ENCODE measurements at places on chromosomes 7 and 10.

DNA sequence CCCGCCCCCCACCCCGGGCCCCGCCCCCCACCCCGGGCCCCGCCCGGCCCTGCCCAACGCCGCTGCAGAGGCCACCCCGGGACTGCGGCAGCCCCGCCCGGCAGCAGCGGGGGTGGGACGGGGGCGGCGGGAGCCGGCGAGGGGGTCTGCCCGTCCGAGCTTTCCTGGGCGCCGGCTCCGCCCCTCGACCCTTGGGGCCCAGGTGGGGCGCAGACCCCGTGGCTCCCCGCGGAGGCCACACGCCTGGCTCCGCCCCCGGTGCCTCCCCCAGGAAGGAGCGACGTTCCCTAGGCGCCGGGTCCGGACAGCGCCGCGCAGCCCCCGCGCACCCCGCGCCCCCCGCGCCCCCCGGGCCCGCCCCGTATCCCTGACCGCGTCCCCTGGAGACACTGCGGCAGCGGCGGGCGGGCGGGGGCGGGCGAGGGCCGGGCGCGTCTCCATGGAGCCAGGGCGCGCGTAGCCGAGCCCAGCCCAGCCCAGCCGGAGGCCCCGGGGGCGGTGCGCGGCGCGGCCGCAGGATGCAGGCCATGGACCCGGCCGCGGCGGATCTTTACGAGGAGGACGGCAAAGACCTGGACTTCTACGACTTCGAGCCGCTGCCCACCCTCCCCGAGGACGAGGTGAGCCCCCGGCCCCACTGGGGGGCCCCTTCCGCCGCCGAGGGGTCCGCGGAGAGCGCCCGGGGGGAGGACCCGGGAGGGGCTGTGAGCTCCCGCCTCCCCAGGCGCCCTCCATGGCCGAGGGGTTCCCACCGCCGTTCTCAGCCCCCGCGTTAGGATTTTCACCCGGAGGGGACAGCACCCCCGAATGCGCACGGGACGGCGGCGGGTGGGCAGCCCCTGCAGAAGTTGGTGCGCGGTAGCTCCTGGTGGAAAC is at the start of gene KNDC1:
TSS of gene KNDC1 (plus strand) at position 270 of the 876 bp plus-strand sequence. CDS start at position 519, 249 bp downstream.
- DNase-seq = no peak

- DNase-seq = no peak
These were observed 36.4 kb upstream of the FERD3L start for GRCh38 chr7:19181634-19182033.

DNA sequence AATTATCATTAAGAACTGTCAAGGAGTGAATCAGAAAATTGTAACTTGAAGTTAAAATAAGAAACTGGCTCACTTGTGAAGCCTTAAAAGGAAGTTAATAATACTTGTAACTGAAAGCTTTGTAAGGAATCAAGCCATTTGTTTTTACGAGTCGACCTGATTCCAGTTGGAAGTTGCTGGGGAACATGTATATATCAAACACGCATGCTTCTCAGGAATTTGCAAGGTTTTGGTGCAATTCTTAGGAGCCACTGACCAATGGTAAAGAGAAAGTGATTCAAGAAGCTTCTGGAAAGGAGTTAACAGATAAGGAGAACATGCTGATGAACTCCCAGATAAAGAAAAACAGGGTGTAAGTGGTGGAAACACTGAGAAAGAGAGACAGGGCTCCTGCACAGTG is 56.4 kb downstream of the ETV1 start:
- DNase-seq = peak; percentile 32

DNA sequence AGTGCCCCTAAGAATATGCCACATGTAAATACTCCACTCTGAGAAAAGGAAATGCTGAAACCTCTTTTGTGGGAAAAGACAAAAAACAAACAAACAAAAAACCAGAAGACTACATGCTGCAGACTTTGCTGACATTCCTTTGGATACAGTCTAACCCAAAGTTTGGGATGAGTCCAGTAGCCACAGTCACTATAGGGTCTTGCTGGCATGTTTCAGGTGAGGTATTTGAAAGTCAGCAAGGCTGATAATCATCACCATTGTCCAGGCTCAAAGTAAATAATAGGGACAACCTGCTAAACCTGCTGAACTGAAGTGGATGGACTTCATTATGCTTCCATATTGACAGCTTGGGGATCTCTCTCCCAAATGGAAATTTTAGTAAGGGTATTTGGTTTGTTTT is 1087.0 kb upstream of the LRRTM3 start:
- DNase-seq = no peak

GRCh38 chr10:127921075-127921752 is 14.3 kb downstream of the PTPRE start:
- DNase-seq = no peak

- DNase-seq = peak; percentile 58
These were observed 732 bp downstream of the FAM53B start for GRCh38 chr10:124743191-124744101.

GRCh38 chr10:96863922-96864543 is 31.9 kb downstream of the LCOR start:
- peak; percentile 57 for DNase-seq

DNA sequence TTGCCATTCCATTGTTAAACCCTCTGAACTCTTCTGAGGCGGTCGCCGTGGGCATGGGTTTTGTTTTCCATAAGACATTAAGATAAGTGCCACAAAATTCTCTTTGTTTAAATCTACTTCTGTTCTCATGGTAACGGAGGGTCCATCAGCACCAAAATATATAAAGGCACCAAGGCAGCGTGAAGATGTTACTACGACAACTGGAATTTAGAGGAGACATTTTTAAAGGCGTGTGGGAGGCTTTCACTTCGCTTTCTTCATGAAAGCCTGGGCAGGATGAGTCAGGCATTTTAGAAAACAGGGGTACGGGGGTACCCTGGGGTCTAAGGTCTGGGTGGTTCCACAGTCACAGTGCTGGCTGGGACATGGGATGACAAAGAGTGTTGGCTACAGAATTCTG is 34.0 kb downstream of the SMKR1 start:
- no peak for DNase-seq

GRCh38 chr7:100684534-100685042 is 9.5 kb downstream of the GIGYF1 start:
- no peak for DNase-seq

GRCh38 chr7:28068811-28069216 is 111.8 kb downstream of the JAZF1 start:
- DNase-seq = peak; percentile 82

DNA sequence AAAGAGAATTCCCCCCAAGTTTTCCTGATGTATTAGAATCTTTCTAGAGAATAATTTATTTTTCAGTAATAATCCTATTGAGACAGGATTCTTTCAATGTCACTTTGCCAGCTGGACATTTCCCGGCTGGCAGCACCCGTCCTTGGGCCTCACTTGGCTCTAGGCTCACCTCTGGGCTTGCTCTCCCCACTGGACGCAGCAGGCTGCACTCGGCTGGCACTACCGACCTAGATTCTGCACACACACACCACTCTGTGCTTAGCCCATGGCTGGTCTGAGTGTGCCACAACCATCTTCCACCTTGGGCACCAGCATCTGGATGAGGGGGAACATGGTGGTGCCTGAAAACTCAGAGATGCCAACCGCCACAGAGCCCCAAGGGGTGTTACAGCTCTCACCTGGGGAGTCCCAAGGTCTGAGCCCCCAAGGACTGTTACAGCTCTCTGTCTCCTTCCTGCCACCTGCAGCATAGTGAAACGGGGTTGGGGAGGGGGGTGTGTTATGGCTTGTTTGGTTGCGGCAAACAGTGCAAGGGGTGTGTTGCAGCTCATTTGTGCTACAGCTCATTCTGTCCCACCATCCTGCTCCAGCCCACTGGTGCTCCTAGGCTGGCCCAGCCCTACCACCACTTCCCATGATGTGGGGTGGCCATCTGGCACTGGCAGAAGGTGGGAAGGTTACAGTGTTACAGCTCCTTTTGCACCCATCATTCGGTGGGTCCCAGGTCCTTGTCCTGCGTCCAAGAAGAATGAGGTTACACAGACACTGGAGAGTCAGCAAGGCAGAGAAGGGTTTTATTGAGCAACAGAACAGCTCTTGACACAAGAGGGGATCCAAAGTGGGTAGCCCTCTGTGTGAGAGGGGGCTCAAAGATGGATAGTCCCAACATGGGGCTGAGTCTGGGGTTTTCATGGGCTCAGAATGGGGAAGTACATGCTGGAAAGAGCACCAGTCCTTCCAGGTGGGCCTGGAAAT is 2.1 kb downstream of the GALNTL5 start:
- no peak for DNase-seq

- no peak for DNase-seq
These were observed 2.4 kb upstream of the COBL start for GRCh38 chr7:51318886-51319579.

DNA sequence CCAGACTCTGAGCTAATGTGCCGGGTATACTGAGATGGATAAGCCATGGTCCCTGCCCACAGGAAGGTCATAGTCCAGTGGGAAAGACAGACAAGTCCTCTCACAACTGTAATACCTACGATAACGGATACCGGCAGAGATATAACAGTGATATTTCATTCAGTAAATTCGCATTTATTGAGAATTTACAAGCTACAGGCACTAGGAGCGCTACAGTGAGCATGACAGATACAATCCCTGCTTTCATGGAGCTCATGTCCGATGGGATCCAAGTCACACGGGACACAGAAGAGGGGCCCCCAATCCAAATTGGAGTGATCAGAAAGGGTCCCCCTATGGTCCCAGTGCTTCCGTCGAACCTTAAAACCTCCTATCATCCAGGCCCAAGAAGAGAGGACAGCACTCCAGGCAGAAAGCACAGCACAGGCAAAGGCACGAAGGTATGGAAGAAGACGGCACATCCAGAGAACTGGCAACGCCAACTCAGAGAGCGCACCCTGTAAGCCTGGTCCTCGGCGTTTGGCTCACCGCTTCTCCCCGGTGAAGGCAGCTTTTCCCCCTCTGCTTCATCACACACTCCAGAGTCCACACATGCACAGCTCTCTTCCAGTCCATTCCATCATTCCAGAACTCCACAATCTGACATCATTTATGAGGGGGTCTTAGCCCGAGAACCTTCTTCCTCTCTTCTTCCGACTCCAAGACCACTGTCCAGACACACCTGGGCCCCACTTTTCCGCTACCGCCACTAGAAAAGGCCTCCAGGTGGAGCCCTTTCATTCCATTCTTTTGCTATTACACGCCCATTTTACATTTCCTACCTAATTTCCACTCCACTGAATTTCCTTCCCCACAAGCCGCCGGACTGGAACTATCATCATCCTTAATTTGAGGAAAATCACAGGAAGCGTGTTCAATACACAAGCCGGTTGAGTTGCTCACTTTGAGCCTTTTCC is 47.8 kb upstream of the NKX2-3 start:
- no peak for DNase-seq

- no peak for DNase-seq
These were observed 1.3 kb upstream of the PTPRN2 start for GRCh38 chr7:158588878-158589442.

DNA sequence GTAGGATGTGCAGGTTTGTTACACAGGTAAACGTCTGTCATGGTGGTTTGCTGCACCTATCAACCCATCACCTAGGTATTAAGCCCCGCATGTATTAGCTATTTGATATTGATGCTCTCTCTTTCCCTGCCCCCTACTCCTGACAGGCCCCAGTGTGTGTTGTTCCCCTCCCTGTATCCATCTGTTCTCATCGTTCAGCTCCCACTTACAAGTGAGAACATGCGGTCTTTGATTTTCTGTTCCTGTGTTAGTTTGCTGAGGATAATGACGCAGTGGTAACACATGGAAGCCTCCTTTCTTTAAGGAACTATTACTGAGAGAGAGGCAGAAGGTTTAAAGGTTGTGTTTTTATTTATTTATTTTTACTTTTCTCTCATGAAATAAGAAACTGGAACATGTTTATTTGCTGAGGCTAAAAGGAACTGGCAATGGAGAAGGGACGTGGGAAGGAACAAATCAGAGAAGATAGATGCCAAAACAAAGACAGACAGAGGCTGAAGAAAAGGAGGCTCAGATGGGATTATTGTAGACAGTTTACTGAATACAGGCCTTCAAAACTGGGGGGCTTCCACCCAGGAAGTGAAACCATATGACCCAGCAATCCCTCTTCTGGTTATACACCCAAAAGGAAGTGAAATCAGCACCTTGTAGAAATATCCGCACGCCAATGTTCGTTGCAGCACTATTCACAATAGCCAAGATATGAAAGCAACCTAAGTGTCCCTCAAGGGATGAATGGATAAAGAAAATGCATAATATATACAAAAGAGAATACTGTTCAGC is 556.3 kb downstream of the GRM8 start:
- no peak for DNase-seq

DNA sequence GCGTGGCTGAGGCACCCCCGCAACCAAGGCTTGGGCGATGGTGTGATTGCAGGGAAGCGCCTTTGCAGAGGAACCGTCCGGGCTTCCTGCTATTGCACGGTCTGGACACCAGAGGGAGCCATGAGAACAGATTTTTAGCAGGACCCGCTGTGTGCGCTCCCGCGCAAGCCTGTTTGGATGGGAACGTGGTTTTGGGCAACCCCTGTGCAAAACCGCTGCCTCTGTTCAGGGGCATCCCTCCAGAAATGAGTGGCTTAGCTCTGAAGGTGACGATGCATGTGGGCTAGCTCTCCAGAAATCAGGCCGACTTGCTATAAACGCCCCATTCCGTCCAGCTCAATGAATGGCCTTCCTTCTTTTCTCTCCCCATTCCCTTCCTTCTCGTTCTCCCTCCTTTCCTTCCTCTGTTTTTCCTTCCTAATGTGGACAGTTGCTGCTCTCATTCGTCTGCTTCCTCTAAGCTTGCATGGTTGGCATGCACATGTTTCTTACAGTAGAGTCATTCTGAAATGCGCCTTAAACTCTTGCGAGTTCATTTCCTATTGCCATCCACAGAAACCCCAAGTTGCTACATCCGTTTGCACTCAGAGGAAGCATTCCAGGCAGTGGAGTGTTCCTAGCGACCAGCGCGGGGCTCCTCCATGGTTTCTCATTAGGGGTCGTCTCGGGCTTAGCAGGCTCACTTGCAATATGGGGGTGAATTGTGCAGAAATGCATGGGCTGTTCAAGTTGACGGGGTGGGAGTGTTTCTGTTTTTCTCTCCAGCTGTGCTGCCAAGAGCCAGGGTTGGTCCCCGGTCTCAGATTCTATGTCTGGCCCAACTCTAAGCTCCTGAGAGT is 302.5 kb upstream of the GALNT17 start:
- DNase-seq = peak; percentile 43

DNA sequence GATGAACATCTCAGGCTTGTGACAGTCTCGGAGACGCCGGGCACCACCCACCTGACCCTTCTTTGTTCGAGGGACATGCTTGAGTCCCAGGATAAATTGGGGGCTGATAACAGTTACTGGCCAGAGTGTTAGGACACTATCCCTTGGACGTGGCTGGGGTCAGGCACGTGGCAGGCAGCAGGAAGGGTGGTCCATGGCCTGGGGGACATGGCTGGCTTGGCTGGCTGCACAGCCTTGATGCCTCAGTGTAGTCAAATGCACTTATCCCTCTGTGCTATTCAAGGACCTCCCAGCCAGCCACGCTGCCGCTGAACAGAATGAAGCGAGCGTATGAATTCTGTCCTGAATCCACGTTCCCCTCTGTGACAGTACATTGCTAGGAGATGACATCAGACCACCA is 662.0 kb upstream of the FOXK1 start:
- DNase-seq = no peak

DNA sequence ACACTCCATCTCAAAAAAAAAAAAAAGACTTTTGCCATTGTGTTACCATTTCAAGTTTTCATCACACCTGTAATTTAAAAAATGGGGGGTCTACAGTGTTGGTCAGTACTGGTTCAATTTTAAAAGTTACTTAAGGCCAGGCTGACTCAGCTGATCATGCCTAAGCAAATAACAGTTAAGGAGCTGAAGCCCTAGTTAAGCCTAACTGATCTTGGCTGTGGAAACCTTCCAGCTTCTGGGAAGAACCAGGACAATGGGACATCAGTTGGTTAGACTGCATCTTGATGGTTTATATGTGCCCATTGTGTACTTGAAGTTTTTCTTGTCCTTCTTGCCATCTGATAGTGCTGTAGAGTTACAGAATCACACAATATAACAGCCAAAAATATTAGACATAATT is 26.7 kb downstream of the VCL start:
- no peak for DNase-seq
